ENCODE measurements at places on chromosomes 1 and 21.
A peak's percentile ranks its signal among the peaks of the same experiment; 100 is the strongest.

- no peak for DNase-seq
These were observed 17.9 kb downstream of the FOXO6 start for GRCh38 chr1:41378999-41379737.

- DNase-seq: peak; percentile 13
These were observed 1.1 kb upstream of the PSMG1 start for GRCh38 chr21:39184050-39184980.

GRCh38 chr1:46041551-46041950, 90.9 kb downstream of the PIK3R3 start:
- DNase-seq: no peak

DNA sequence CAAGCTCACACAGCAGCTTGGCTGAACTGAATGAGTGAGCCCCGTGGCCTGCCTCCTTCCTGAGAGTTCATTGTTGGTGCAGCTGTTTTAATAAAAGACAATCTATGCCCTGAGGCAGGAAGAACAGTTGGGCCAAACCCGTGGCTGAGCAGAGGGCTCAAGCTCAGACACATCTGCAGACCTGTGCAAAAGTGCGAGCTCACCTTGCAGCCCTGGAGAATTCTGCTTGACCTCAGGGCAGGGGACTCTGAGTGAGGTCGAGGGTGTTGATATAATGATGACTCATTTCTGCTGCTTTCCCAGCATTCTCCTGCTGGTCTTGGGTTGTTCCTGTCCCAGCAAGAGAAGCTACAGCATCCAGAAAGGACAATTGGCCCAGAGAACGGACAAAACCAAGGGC, 61.0 kb downstream of the ATP5PO start:
- no peak for DNase-seq

DNA sequence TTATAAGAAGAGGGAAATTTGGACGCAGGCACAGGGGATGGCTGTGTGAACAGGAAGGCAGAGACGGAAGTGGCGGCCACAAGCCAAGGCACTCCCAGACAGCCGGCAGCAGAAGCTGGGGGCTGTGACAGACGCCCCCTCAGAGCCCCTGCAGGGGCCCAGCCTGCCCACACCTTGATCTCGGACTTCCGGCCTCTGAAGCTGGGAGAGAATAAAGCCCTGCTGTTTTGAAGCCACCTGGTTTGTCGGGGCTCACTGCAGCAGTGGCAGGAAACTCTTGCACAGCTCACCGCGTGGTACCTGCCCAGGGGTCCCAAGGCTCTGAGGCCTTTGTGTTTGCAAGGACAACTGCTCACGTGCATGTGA, 13.7 kb downstream of the MEGF6 start:
- DNase-seq: no peak

DNA sequence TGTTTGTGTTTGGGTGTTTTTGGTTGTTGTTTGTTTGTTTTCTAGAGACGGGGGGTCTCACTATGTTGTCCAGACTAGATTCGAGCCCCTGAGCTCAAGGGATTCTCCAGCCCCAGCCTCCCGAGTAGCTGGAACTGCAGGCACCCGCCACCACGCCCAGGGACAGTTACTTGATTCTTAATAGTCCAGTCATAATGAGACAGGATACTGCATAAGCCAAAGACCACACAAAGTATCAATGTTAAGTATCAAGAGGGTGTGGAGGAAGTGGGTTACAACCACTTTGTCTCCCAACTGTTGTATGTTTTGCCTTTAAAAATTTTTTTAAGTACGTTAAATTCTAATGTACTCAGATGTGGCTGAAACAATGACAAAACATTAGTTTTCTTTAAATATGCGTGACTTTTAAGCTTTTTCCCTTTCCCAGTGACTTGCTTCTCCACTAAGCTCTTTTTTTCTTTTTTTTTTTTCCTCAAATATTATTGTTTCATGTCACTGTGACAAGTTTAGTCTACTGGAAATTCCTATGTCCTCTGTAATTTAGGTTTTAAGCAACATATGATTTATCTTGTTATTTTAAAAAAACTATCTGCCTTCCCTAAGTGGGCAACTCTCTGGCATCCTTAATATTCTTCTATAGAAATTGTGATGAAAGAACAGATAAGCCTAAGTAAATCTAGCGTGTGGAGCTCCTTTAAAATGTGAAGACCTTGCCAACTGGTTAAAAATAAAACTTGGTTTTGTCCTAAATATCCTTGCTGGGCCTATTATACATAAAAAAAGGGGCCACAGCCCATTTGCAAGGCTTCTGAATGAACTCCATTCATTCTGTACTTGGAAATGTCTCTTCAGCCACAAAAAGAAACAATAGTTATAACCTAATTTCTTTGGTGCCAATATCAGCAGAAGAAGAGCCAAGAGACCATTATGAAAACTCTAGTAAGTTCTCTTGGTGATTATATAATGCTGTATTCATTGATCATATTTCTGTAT, 56.2 kb upstream of the DPH5 start:
- no peak for DNase-seq

- no peak for DNase-seq
These were observed 8.2 kb upstream of the TGFBR3 start for GRCh38 chr1:91894036-91894761.

DNA sequence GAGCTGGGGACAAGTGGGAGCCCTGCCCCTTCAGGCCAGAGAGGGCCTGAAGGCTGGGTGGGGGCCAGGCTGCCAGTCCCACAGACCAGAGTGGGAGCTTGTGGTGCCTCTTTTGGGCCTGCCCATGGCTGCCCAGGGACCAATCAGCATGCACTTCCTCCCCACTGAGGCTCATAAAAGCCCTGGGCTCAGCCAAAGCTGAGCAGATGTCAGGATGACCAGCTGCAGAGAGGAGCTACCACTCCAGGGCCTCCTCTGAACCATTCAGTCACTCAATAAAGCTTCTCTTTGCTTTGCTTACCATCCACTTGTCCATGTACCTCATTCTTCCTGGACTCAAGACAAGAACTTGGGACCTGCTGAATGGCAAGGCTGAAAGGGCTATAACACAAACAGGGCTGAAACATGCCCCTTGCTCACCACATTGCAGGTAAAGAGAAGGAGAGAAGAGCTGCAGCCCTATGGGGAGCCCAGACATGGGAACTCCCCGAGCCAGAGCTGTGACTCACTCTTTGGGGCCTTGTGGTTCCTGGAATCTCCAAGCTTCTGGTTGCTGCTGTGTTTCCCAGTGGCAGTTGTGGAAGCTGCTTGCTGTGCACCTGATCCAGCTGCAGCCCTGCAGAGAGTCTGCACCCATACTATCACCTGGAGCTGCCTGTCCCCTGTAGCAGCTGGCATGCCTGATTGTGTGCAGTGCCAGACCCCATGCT, 82.0 kb downstream of the OLFML3 start:
- DNase-seq: no peak

- DNase-seq: no peak
These were observed 141.8 kb downstream of the TOMM20 start for GRCh38 chr1:234986750-234987414.

DNA sequence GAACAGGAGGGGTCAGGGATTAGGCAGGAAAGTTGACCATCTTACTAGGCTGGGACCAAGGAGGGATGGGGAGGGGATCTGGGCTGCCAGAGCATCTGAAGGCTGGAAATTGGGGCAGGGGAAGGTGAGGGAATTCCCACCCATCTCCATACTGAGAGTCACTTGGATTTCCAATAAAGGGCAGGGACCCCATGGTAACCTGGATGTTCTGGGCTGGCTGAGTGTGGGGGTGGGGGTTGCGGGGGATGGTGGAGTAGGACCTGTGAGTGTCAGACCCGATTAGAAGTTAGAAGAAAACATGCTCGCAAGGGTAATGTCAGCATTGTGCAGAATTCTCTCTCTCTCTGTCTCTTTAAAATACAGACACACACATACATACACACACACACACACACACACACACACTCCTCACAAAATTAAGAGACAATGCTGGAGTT, 40.0 kb upstream of the EPS15 start:
- DNase-seq: no peak

DNA sequence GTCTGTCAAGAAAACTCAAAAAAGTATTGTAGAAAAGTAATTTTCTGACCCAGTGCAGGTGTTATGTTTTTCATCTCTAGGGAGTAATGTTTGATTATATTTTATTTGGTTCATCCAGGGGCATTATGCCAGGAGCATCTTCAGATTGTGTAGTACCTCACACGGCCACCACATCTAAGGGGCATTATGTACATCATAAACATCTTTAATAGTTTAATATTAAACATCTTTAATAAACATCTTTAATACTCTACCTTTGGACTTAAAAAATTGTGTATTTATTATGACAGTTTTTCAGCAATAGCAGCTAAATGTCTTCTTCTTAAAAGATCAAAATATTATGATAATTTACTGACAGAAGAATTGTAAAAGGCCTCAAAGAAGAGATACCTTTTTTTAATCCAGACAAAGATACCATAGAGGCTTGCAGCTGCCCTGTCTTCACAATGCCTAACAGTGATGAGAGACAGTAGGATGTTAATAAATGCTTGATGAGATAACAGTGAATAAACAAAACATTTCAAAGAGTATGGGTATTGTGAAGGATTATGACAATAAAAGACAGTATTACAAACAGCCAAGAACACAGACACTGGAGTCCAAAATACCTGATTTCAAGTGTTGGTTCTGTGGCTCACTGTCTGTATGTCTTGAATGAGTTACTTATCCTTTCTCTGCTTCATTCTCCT, 240.9 kb upstream of the ADGRL2 start:
- DNase-seq: no peak

DNA sequence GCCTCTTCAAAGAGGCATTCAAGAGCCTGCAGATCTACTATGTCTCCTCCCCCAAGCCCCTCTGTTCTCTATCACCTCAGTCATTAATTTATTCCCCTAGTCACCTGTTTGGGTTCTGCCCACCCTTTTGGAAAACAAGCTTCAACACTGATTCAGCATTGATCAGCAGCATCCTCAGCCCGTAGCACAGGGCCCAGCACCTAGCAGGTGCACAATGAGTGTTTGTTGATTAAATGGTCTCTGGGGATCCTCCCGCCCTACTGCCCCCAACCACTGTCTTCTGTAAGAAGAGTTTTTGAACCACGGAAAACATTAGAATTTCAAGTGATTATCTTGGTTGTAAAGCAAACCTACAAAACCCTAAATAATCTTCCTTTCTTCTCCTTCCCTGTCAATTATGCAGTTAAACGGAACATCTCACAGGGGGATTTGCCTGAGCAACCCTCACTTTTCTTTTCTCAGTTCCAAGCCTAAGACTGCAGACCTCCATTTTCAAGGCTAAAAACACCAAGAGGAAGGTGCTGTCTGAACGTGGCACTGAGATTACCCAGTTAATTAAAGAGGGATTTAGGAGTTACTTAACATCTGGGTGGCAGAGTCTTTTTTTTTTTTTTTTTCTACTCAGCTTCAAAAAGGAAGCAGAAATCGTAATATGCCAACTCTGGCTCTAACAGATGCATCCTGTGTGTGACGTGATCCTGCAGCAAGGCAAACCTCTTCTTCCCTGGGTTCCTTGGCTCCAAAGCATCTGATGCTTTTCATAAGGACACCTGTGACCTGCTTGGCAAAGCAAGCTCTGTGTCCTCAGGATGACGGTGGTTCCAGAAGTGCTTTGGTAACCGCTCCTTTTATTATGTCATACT, 163.0 kb downstream of the KAZN start:
- no peak for DNase-seq

DNA sequence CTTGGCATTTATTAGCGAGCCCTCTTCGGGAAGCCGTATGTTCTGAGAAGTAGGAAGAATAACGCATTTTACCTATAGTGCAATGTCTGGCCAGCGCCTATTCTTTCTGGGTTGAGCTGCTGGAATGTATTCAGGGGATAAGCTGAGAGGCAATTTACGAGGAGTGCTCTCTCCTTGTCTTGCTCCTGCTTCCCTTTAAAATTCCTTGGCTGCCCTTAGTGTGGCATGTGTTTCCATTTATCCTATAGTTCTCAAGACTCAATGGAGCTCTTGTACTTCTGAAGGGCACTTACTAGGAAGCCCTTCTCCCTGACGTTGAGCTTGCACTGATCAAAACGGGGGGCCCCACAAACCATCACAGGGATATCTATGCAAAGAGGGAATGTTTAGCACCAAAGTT, 364.6 kb downstream of the DISC1 start:
- DNase-seq: no peak

DNA sequence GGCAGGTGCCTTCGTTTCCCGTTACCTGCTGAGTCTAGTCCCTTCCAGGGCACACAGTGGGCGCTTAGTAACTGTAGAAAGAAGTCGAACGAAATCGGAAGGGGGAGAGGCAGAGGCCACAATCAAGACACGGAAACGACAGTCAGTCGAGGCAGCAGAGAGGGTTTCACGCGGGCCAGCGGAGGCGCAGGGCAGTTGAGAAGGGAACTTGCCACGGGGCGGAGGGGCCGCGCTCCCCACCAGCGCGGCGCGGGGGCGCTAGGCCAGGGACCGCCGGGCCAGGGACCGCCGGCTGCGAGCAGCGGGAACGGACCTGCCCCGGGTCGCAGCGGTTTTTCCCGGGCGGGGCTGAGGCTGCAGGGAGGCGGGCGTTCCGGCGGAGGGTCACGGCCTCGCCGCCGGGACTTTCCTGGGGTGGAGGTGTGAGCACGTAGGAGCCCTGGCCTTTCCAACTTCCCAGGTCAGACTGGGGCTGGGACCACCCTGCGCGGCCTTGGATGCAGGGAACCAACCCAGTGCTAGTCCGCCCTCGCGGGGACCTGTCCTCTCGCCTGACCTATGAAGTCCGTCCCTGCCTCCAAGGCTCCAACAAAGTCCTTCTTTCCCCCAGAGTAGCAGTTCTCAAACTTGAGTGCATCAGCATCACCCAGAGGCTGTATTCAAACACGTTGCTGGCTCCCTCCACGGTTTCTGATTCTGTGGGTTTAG, 150.1 kb upstream of the FGGY start:
- DNase-seq: no peak

DNA sequence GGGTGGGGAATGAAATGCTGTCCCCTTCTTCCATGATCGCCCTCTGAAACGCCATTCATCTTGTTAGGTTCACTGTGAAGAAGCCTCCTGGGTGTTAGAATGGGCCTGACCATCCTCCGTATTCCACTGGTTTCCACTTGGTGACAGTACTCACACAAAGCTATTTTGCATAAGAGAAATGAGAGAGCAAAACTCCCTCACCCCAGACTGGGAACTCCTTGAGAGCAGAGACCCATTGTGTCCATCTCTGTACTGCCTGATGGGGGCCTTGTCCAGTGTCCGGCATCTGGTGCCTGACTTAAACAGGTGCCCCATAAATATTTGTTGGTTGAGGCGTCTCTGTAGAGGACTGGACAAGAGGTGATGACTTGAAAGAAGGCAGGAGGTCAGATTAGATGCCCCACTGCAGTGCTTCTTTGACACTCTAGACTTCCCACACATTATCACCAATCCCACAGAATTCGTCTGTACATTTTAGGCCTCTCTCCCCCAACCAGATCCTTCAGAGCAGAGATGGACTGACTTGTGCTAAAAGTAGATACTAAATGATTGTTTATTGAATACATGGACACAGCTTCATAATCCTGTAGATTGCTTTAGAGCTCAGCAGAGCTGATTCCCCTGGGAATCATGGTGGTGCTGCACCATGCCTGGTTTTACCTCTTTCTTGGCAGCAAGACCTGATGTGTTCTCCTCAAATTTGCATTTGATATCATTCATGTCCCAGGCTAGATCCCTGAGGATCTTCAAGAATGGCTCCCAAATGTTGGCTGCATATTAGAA, 22.4 kb upstream of the KCNA2 start:
- DNase-seq: no peak

- no peak for DNase-seq
These were observed 55.0 kb downstream of the TTC3 start for GRCh38 chr21:37128076-37128475.

GRCh38 chr1:1616045-1616790, 918 bp downstream of the MIB2 start:
- DNase-seq: no peak
